Activated T-helper 1 cell treated with anti-CD3 and anti-CD28 coated beads, Interleukin-2, amount 50 U/mL, for 16 hours (primary cell): ENCODE measurements at places on chromosomes 7 and 10.

DNA sequence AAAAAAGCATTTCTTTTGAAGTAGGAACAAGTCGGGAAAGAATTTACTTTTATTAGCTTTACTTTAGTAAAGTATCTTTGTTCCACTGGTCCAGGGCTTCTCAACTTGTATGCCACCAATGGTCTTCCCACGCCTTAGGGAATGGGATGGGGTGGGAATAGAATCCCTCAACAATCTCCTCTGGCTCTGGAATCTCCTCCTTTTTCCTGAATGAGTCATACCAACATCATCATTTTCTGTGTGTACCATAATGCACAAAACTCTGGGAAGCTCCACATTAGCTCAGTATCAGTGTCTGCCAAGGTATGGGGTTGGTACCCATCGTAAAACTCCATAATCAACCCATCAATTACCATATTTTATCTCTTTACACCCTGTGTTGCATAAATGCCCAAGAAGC lies 159.4 kb upstream of the BMPER start:
- no peak for DNase-seq

DNA sequence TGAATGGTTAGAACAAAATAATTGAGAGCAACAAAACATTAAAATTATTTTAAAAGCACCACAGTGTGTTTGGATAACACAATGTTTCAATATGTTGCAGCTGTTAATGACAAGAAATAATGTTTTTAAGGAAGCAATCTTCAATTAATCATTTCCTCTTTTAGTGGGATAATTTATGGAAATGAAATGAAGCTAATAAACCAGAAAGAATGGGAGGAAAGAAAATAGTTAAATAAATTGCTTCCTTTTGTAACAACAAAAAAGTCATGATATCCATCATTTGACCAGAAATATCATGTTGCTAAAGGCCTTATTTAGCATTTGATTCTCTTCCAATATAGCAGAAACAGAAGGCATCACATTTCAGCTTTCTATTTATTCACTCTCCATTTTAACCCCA lies 224.5 kb downstream of the SEMA3A start:
- DNase-seq = no peak

GRCh38 chr7:2566890-2567678 lies 8.3 kb downstream of the IQCE start:
- DNase-seq = no peak

DNA sequence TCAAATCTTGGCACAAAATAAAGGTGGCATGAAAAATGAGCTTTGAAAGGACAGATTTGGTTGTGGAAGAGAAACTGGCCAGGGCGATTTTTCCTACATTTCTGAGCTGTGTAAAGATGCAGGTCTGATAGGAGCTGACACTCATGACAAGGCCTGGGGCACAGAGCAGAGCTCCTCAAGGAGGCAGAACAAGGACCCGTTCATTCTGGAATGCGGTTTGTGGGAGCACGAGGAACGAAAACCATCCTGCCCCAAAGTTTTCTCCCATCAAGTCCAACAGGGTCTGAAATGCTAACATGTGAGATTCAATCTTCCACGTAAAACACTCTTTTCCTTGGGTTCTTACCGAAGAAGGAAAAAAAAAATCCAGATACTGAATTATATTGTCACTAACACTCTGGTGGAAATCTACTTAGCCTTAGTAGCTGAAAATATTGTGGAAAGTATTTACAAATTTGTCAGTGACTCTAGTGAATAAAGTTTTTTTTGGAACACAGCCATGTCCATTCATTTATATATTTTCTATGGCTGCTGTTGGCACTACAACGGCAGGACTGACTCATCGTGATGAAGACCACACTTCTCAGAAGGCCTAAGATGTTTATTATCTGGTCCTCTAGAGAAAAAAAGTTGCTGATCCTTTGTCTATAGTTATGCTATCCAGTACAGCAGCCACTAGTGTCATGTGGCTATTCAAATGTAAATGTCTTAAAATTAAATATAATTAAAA lies 215.7 kb downstream of the BAMBI start:
- no peak for DNase-seq

DNA sequence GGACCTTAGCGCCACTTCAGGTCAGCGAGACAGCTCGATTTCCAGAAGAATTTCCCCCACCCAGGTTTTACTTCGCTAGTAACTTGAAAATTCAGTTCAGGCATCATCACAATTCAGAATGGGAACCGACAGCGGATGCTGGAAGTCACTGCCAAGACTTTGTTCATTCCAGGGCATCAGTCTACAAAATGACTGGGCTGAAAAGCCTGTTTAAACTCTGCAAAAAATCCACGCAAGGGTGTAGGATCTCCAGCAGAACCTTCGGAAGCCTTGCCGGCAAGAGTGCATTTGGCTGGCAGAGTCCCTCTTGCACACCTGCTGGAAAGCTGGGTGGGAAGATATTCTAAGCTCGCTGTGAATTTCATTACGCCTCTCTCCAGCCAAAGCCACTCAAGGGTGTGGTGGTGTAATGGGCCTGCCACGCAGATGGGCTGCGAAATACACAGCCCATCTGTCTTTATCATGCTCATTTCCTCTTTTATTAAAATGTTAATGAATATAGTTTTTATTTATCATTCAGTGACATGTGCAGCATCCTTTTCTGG lies 672.0 kb upstream of the FOXK1 start:
- DNase-seq = no peak

- DNase-seq = no peak
Measured at GRCh38 chr10:8088504-8088903, 34.0 kb downstream of the GATA3 start.

- DNase-seq = no peak
Measured at GRCh38 chr7:7577888-7578287, 11.2 kb downstream of the MIOS start.
